ENCODE measurements at places on chromosomes 7 and 10.

GRCh38 chr7:76011442-76011861, 17.1 kb upstream of the TMEM120A start:
- DNase-seq = no peak

DNA sequence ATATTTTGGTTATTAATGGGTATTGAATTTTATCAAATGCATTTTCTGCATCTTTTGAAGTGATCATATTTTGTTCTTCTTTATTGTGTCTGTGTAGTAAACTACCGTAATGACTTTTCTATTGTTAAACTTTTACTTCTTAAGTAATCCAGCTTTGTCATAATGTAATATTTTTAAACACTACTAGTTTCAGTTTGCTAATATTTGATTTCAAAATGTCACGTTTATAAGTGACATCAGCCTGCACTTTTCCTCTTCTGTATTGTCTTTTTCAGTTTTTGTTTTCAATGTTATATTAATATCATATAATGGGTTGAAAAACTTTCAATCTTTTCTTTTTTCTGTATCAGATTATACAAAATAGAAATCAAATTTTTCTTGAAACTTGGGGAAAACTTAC, 71.6 kb upstream of the ANKRD1 start:
- no peak for DNase-seq

DNA sequence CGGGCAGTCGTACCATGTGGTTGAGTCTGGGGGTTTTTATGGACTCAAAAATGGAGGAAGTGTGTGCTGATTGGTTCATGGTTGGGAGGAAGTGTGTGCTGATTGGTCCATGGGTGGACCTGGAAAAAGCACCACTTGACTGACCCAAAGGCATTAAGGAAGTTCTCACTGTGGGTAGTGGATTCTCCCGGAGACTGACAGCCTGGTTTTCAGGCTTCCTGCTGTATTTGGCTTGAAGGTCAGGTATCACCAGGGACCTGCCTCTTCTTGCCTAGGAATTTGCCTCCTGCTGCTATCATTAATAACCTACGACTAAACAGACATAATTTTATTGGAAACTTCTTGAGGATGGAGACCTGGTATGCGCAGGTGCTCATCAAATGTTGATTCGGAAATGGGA, 268.8 kb upstream of the LRGUK start:
- no peak for DNase-seq

DNA sequence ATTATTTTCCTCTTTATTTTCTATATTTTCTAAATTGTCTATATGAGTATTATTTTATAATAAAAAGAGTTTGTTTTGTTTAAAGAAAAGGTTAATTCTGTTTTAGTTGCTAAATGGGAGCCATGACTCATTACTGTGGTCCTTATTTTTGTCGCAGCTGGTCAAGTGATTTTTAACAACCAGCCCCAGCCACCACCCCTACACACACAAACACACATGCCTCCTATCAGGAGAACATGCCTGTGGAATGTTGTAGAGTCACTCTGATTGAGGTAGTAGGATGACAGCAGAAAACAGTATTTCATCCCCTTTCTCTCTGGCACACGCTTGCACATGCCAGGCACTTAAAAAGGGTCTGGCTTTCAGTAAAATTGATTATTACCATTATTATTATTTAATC, 68.6 kb upstream of the GDF10 start:
- DNase-seq = no peak

Data from GOT3 (cell line).